Urinary bladder (tissue), 4 donors: ENCODE measurements at places on chromosomes 12 and 14. TPM values are rescaled to one million over a fixed set of nuclear protein-coding genes. Genes with fewer than 3 reads are reported as not detected.

Gene PIANP
- 1.1 TPM for total RNA-seq

DNA sequence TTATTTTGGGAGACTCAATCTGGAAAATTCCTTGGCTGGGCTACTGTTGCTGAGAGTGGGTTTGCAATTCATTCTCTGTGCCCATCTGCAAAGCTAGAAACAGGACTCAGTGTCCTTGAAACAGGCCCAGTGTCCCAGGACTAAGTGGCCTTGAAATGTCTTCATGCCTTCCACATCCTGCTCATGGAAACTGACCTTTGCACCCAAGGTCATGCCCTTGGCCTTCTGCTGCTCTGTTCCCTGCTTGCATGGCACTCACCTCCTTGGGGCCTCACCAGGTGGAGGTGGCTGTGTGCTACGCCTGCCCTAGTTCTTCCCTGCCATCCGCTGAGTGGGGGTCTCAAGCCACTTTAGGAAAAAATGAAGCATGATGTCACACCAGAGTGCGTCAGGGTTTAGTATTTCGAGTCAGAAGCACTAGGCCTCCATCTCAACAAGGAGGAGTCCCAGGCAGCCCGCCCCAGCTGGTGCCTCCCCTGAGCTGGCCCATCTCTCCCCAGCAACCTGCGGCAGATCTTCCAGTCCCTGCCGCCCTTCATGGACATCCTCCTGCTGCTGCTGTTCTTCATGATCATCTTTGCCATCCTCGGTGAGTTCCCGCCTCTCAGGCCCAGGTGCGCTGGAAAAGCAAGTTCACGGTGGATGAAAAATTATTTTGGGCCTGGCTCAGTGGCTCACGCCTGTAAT is 48.1 kb downstream of the TPCN1 start:
- no peak for DNase-seq

DNA sequence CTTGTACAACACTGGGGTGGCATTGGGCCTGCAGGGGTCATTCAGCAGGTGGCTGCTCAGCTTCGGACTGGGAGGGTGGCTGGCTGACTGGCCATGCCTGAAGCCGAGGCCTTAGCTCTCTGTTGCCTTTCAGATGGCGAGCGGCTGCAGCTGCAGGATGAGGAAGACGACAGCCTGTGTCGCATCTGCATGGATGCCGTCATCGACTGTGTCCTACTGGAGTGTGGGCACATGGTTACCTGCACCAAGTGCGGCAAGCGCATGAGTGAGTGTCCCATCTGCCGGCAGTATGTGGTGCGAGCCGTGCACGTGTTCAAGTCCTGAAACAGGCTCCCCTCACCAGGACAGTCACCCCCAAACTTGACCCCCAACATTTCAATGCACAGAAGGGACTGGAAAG is 23.3 kb downstream of the RNF34 start:
- no peak for DNase-seq

- DNase-seq, result no peak
These were observed 2.7 kb downstream of the ARID2 start for GRCh38 chr12:45732250-45732649.

Gene NTF3
- total RNA-seq, result 11.3 TPM

Gene IRF2BPL
- total RNA-seq, result 26.4 TPM

Gene SYNDIG1L
- total RNA-seq, result not detected

Gene TRHDE
- 21.4 TPM for total RNA-seq

- DNase-seq, result no peak
These were observed 127.8 kb downstream of the DAAM1 start for GRCh38 chr14:59316151-59316830.

GRCh38 chr12:104292872-104293794 is 10.4 kb upstream of the EID3 start:
- no peak for DNase-seq

DNA sequence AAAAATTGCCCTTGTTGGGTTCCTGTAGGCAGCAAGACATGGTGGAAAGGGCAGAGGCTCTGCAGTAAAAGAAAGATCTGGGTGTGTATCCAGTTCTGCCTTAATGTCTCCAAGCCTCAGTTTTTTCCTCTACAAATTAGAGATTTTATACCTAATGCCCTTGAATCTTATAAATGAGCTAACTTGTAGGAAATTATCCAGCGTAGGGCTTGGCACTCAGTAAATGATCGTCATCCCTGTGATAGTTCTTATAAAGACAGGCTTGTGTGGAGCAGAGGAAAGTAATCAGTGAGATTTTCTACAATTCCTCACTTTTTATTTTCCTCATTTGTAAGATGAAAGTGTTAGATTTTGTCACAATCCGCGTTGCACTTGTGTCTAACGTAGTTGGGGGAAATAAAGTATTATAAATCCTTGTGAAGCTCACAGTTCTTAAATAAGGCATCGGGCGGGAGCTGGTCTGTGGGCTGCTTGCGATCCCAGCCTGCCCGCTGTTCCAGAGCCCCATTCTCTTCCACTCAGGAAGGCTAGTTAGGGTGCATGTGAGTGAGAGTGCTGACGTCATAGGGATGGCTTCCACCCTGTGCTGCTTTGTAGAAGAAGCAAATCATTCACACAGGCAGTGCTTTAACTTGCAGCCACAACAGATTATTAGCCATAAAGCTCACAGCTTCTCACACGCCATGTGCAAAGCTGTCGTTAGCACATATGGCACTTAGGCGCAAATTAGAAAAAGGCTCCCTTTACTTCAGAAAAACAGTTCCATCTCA is 87.6 kb downstream of the EML1 start:
- DNase-seq, result no peak

GRCh38 chr14:64281805-64282204 is 12.4 kb downstream of the ESR2 start:
- no peak for DNase-seq

Gene KERA
- 1.1 TPM for total RNA-seq

- no peak for DNase-seq
These were observed 22.4 kb upstream of the PDE1B start for GRCh38 chr12:54526812-54527630.

DNA sequence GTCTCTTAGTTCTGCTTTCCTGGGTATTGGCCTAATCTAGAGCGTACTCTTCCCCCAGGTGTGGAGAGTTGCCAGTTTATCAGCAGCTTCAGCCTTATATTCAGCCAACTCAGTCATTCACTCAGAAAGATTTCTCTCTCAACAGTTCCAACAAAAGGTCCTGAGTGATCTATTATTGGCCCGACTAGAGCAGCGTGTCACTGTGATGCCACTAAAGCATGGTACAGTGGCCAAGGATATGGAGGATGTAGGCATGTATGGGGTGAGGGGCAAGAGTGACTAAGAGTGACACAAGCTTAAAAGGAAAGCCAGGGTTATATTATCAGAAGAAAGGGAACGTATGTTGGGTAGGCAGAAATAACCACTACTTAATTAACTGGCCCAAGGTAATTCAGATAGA is 4.8 kb downstream of the NOPCHAP1 start:
- no peak for DNase-seq

GRCh38 chr12:53505086-53505485 is 2.2 kb downstream of the NPFF start:
- no peak for DNase-seq

DNA sequence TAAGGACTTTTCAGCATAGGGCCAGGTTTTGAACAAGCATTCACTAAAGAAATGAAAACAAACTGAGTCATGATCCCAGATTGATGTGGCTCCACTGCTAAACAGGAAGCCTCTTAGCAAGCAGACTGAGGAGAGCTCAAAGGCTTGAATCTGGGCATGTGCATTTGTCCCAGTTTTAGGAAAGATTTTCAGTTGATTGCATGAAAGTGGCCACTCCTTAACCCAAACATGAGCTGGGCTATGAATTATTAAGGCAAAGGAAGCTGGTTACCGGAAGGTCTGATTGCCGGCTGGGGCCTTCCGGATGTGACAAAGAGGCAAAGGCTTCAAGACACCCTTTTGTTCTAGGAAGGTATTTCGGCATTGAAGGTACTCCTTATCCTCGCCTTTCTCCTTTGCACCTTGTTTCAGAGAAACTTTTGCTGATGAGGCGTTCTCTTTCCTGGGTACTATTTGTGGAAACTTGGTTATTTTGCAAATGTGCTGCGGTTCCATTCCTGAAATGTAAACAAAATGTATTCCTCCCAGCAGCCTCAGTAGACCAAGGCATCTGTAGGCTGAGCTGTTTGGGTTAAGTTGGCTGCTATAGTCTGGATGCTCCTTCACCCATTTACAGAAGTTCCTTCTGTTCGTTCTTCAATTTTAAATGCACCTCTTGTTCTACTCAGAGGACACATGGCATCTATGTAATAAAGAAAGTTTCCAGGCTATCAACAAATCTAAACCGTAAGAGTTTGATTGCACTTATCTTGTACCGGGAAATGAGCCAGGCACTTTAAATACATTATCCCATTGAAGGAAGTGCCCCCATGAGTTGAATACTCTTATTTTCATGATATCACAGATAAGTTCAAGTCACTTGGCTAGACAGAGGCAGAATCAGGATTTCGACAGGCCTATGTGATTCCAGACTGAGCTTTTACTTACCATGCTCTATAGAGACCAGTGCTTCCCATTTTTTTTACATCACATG is 115.6 kb upstream of the METAP2 start:
- DNase-seq, result no peak

Gene SNAPC1
- 12.5 TPM for total RNA-seq

GRCh38 chr12:12606781-12607589 is 4.7 kb upstream of the CREBL2 start:
- no peak for DNase-seq

Gene MIP
- total RNA-seq, result not detected

DNA sequence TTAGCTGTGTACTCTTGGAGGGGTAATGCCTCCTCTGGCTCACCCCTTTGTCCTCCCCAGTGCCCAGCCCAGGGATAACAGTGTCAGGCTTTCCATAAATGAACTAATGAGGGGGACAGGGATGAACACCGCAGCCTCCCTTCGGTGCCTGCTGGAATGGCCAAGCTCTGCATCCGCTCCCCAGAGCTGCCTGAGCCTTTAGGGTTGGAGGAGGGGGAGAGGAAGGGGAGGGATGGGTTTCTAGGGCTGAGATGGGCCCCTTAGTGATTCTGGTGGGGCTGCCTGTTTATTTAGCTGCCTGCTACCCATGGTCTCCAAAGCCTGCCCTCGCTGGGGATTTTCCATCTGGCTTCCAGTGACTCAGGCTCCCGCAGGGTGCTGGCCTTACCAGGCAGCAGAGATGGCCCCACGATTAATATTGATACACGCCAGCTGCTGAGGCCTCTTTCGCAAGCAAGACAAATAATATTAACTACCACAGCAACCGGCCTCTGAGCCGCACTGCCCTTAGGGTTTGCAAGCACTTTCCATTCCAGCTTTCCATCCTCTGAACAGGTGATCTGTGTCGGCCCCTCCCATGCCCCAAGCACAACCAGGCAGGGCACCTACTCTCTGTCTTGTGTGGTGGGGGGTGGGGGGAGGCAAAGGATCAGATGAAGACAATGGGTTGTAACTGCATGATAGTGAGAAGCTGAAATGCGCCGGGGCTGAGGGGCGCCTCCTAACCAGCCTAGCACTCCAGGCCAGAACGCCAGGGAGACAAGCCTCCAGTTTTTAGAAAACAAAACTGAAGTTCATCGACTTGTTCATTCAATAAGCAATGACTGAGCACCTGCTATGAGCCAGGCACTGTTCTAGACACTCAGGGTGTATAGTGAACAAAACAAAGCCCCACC is 56.7 kb downstream of the C14orf132 start:
- no peak for DNase-seq

GRCh38 chr12:64877363-64878004 is 53.0 kb downstream of the TBC1D30 start:
- DNase-seq, result no peak

Gene CLMN
- total RNA-seq, result 11.1 TPM

DNA sequence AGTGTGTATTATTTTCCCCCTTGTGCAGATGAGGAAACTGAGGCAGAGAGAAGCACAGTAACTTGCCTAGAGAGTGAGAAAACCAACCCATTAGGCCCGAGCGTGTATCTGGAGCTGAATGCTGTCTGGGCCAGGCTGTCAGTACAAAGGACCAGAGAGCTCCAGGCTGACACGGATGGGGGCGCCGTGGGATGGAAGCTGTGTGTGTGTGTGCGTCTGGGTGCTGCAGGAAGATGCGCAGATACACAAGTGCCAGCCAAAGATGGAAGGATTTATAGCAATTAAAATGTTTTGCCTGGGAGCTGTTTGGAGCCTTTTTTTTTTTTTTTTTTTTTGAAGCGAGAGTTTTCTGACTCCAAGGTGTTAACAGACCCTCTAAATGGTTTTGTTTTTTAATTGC is 53.7 kb upstream of the GPATCH2L start:
- no peak for DNase-seq

Gene KCNK10
- 1.1 TPM for total RNA-seq

- no peak for DNase-seq
These were observed 7.8 kb upstream of the DTD2 start for GRCh38 chr14:31465111-31465510.

GRCh38 chr12:75587340-75588106 is 76.1 kb upstream of the KRR1 start:
- no peak for DNase-seq

- DNase-seq, result no peak
These were observed 48.5 kb downstream of the CDC42BPB start for GRCh38 chr14:103008768-103009357.

Gene CLBA1
- total RNA-seq, result 4.7 TPM

DNA sequence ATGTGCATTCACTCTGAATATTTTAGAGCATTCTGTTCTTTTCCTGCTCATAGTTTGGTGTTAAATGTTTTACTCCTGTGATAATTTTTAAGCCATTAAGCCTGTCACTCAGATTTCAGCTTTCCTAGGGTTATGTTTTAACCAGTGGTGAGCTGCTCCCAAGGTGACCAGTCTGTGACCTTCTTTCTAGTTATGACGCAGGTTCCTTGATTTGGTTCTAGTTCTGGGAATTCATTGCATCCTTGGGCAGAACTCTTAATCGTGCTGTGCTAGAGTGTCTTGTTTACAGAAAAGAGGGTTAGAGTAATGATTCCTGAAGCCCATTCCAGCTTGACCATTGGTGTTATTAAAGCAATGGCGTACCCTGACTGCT is 2.2 kb downstream of the GABARAPL1 start:
- no peak for DNase-seq
